ENCODE measurements at places on chromosomes 7 and 10.

- DNase-seq, result no peak
Measured at GRCh38 chr7:157054927-157055326, 44.5 kb upstream of the MNX1 start.

DNA sequence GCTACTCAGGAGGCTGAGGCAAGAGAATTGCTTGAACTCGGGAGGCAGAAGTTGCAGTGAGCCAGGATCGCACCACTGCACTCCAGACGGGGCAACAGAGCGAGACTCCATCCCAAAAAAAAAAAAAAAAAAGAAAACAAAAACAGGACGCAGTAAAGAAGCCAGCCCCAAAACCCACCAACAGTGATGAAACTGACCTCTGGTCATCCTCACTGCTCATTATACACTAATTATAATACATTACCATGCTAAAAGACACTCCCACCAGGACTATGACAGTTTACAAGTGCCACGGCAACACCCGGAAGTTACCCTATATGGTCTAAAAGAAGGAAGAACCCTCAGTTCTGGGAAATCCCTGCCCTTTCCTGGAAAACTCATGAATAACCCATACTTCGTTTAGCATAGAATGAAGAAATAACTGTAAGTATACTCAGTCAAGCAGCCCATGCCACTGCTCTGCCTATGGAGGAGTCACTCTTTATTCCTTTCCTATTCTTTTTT, 40.0 kb upstream of the EIF4H start:
- no peak for DNase-seq

- no peak for DNase-seq
Measured at GRCh38 chr10:108582387-108582786, 1340.9 kb downstream of the XPNPEP1 start.

DNA sequence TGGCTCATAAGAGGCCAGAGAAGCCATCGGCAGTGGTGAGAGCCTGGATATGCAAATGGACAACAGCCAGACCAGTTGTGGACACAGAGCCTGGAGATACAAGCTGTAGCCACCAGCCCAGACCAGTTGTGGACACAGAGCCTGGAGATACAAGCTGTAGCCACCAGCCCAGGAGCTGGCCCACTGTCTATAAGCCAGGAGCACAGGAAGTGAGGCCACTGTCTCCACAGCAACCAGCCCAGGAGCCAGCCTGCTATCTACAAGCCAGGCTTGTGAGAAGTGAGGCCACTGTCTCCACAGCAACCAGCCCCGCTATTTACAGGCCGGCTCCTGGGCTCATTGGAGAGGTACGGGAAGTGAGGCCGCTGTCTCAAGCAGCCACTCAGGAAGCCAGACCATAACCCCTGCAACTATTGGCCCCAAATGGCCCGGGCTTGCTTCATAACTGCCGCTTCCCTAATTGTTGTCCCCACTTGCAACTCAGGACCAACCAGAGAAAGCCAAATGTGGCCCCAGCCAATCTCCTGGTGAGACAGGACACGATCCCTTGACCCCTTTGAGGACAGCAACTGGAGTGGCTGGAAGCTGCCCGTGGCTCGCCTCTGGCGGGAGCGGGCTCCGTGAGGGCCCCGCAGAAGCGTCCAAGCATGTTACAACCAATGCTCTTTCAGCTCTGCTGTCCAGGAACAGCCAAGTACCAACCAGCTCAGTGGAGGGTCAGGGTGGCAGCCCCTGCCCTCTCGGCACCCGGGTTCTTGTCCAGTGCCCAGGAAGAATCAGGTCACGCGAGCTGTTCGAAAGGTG, 44.1 kb upstream of the CNPY1 start:
- DNase-seq, result no peak

- no peak for DNase-seq
Measured at GRCh38 chr10:104512800-104513199, 128.3 kb upstream of the SORCS3 start.
